ENCODE measurements at places on chromosomes 11 and 22. TPM values are rescaled to one million over a fixed set of nuclear protein-coding genes. Genes with fewer than 3 reads are reported as not detected.

CCDC81 gene
- total RNA-seq = 3.7 TPM

TYR gene
- total RNA-seq = 65.3 TPM

CRACR2B gene
- 9.5 TPM for total RNA-seq

ISX gene
- total RNA-seq = not detected

CST6 gene
- not detected for total RNA-seq

PKDREJ gene
- 0.05 TPM for total RNA-seq

APOL4 gene
- 12.1 TPM for total RNA-seq

OR2AT4 gene
- not detected for total RNA-seq

CNGA4 gene
- total RNA-seq = 0.27 TPM

POLR2F gene
- 32.8 TPM for total RNA-seq

CHADL gene
- total RNA-seq = 6.0 TPM

TUB gene
- 80.9 TPM for total RNA-seq

POU2F3 gene
- total RNA-seq = 0.27 TPM

PGA4 gene
- total RNA-seq = 1.1 TPM

BLID gene
- 8.5 TPM for total RNA-seq

VPREB3 gene
- not detected for total RNA-seq

SYT12 gene
- 0.27 TPM for total RNA-seq

RAB38 gene
- 23.6 TPM for total RNA-seq

Measured in camera-type eye (tissue), 1 donor.